Activated naive CD8-positive, alpha-beta T cell treated with anti-CD3 and anti-CD28 coated beads for 36 hours (primary cell): ENCODE measurements at places on chromosomes 4 and X.
A peak's percentile ranks its signal among the peaks of the same experiment; 100 is the strongest.

DNA sequence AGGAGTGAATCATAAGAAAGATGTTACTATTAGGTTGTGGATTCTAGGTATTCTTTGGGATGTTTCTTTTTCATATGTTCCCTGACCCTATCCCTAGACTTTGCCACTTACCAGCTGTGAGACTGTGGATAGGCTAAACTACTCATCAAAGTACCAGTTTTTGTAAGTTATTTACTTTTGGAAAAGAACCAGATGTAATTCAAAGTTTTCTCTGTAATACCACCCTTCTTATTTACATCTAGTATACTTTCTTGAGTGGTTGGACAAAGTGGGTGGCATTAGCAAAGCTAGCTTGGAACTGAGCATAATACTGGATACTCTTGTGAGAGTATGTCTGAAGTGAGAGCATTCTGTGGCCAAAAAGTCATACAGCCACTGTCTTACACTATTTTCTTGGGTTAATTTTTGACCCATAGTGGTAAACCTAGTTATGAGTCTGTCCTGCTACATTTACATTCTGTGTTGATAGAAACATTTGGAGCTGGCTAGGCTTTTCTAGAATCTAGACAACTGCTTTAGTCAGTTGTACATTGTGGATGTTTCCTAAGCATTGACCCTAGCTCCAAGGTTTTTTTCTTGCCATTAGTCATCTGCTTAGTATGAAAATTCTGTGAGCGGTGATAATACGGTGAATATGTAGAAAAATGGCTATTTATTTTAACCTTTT is 41.7 kb downstream of the KDM6A start:
- peaks cover 26% of the 10 kb centered on the region for H3K4me1 ChIP-seq
- H3K27me3 ChIP-seq: no peaks in the 10 kb centered on the region
- H3K4me3 ChIP-seq: no peak overlapping the region
- no peak for DNase-seq
- H3K36me3 ChIP-seq: peaks cover 13% of the 10 kb centered on the region

GRCh38 chr4:2733844-2734574 is 22.1 kb downstream of the TNIP2 start:
- H3K27me3 ChIP-seq: no peaks in the 10 kb centered on the region
- peaks cover 27% of the 10 kb centered on the region for H3K36me3 ChIP-seq
- DNase-seq: no peak
- peak overlapping the region; percentile 15 for H3K27ac ChIP-seq
- H3K4me3 ChIP-seq: no peak overlapping the region
- H3K4me1 ChIP-seq: no peaks in the 10 kb centered on the region

DNA sequence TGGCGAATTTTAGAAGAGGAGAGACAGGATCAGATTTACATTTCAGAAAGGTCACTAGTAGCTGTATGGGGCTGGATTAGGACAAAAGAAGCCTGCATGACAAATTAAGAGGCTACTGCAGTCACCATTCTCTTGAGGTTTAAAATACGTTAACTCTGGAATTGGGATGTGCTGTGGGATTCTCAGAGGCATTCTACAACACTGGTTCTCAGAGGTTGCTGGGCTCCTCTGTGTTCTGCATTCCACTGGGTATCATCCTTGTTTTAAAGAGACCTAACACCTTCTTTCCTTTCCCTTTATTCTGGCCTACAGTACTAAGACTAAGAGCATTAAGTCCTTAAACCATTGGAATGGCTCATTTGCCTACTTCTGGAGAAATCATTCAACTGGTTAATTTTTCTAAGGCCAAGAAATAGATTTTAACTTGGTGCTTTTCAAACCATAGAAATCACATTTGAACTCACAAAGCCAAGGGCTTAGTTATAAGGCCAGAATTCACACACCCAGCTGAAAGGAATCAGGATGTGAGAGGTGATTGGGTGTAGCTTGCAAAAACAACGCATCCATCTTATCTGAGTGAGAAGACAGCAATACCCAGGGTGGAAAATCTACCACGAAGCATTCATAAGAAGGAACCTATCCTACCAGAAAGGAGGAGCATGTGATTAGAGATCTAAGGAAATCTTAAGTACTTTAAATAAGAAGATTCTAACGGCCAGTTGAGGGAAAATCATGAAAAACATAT is 116.6 kb downstream of the SHISA3 start:
- H3K27ac ChIP-seq: no peak overlapping the region
- no peak for DNase-seq
- no peaks in the 10 kb centered on the region for H3K27me3 ChIP-seq
- H3K36me3 ChIP-seq: peaks cover 6% of the 10 kb centered on the region
- H3K4me1 ChIP-seq: peaks cover 7% of the 10 kb centered on the region
- H3K4me3 ChIP-seq: no peak overlapping the region

DNA sequence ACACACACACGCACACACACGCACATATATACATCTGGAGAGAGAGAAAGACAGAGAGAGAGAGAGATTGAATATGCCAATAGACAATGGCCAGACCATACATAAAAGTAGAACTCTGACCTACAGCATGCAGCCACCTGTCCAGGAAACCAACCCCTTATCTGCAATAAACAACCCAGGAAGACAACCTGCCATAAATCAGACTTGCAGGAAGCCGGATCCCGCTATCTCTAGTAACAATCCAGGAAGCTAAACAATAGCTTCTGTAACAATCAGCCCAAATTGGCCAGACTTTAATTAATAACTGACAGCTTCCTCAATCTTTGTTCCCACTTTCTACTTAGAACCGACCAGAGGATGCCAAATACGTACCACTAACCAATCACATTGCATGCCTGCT is 173.2 kb downstream of the LDB2 start:
- no peak for DNase-seq
- H3K4me1 ChIP-seq: no peaks in the 10 kb centered on the region
- no peaks in the 10 kb centered on the region for H3K27me3 ChIP-seq
- no peak overlapping the region for H3K27ac ChIP-seq

- no peaks in the 10 kb centered on the region for H3K36me3 ChIP-seq
- H3K4me1 ChIP-seq: no peaks in the 10 kb centered on the region
- no peak for DNase-seq
- H3K27me3 ChIP-seq: no peaks in the 10 kb centered on the region
Measured at GRCh38 chrX:105876658-105877057, 54.3 kb downstream of the NRK start.

GRCh38 chr4:114263233-114263632 is 283.8 kb upstream of the ARSJ start:
- no peaks in the 10 kb centered on the region for H3K4me1 ChIP-seq
- H3K4me3 ChIP-seq: no peak overlapping the region
- H3K27ac ChIP-seq: no peak overlapping the region
- no peak for DNase-seq

- H3K27me3 ChIP-seq: no peaks in the 10 kb centered on the region
- H3K27ac ChIP-seq: no peak overlapping the region
- DNase-seq: no peak
- H3K4me3 ChIP-seq: no peak overlapping the region
- peaks cover 5% of the 10 kb centered on the region for H3K4me1 ChIP-seq
- peaks cover 3% of the 10 kb centered on the region for H3K36me3 ChIP-seq
Measured at GRCh38 chrX:39381422-39381821, 580.2 kb downstream of the MID1IP1 start.

- no peak overlapping the region for H3K4me3 ChIP-seq
- H3K4me1 ChIP-seq: peaks cover 23% of the 10 kb centered on the region
- H3K36me3 ChIP-seq: peaks cover 27% of the 10 kb centered on the region
Measured at GRCh38 chrX:44946771-44947170, 73.8 kb downstream of the KDM6A start.

DNA sequence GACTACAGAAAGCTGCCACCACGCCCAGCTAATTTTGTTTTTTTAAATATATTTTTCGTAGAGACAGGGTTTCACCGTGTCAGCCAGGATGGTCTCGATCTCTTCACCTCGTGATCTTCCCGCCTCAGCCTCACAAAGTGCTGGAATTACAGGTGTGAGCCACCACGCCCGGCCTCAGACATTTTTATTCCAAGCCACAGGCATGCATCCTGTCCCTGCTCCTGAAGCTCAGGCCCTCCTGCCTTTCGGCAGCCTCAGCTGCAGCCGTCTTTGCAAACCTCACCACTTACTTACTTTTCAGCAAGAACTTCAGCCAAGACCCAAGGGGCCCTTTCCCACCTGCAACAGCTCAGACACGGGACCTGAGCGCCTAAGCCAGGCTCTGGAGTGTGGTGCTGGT is 26.0 kb downstream of the FAM53A start:
- H3K27ac ChIP-seq: no peak overlapping the region
- H3K27me3 ChIP-seq: no peaks in the 10 kb centered on the region
- DNase-seq: no peak
- no peaks in the 10 kb centered on the region for H3K36me3 ChIP-seq
- no peak overlapping the region for H3K4me3 ChIP-seq
- H3K4me1 ChIP-seq: no peaks in the 10 kb centered on the region

GRCh38 chr4:70958681-70959080 is 34.8 kb upstream of the DCK start:
- H3K27ac ChIP-seq: no peak overlapping the region
- H3K4me1 ChIP-seq: peaks cover 7% of the 10 kb centered on the region
- no peak for DNase-seq
- H3K36me3 ChIP-seq: peaks cover 7% of the 10 kb centered on the region
- no peak overlapping the region for H3K4me3 ChIP-seq

- H3K27ac ChIP-seq: no peak overlapping the region
- DNase-seq: no peak
- H3K4me3 ChIP-seq: no peak overlapping the region
- no peaks in the 10 kb centered on the region for H3K4me1 ChIP-seq
Measured at GRCh38 chr4:148192526-148192925, 249.7 kb downstream of the NR3C2 start.

- no peaks in the 10 kb centered on the region for H3K4me1 ChIP-seq
- peaks cover 25% of the 10 kb centered on the region for H3K27me3 ChIP-seq
- no peak overlapping the region for H3K27ac ChIP-seq
- no peak overlapping the region for H3K4me3 ChIP-seq
- no peaks in the 10 kb centered on the region for H3K36me3 ChIP-seq
Measured at GRCh38 chr4:155887847-155888570, 15.5 kb upstream of the TDO2 start.
